ENCODE measurements at places on chromosomes 2 and 18.

DNA sequence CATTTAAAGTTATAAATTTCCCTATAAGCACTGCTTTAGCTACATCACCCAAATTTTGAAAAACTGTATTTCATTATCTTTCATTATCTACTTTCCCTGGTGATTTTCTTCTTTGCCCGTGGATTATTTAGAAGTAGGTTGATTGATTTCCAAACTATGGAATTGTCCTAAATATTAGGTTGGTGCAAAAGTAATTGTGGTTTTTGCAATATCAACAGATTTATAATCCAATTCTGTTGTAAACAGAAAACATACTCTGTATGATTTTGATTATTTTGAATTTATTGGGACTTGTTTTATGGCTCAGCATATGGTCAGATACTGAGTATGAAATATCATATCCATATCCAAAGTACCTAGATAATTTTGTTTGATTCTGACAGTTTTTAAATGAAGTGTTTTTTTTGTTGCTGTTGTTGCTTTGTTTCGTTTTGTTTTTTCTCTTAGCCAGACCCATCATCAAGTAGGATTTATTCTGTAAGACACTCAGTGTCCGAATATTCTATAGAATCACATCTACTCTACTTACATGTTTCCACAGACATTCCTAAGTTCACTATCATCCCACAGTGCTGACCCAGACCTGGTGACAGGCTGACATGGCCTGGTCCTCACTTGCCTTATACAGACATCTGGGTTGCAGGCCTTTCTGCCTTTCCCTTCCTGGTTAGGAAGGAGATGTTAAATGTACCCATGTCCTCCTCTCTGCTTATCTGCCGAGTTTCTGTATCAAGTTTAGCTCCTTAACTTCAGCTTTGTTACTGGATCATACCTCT lies 2.1 kb upstream of the TRABD2A start:
- no peak for DNase-seq

- no peak for DNase-seq
These were observed 62.7 kb downstream of the MBP start for GRCh38 chr18:77069931-77070330.

- DNase-seq = peak; percentile 89
These were observed at the start of gene CAB39 for GRCh38 chr2:230712443-230713330. Gene CAB39 (plus strand): TSS chr2:230712842. CDS start chr2:230760002, 47,160 bp downstream.

GRCh38 chr2:215358891-215359575 lies 47.2 kb downstream of the ATIC start:
- DNase-seq = no peak

GRCh38 chr18:24039671-24040070 lies 25.1 kb downstream of the TTC39C start:
- DNase-seq = no peak

- peak; percentile 26 for DNase-seq
These were observed 558 bp downstream of the THAP4 start for GRCh38 chr2:241636182-241637017.

- DNase-seq = no peak
These were observed 1.6 kb downstream of the IL1R1 start for GRCh38 chr2:102144128-102144527.

- DNase-seq = no peak
These were observed 2.7 kb upstream of the SLC30A3 start for GRCh38 chr2:27265536-27265870.

DNA sequence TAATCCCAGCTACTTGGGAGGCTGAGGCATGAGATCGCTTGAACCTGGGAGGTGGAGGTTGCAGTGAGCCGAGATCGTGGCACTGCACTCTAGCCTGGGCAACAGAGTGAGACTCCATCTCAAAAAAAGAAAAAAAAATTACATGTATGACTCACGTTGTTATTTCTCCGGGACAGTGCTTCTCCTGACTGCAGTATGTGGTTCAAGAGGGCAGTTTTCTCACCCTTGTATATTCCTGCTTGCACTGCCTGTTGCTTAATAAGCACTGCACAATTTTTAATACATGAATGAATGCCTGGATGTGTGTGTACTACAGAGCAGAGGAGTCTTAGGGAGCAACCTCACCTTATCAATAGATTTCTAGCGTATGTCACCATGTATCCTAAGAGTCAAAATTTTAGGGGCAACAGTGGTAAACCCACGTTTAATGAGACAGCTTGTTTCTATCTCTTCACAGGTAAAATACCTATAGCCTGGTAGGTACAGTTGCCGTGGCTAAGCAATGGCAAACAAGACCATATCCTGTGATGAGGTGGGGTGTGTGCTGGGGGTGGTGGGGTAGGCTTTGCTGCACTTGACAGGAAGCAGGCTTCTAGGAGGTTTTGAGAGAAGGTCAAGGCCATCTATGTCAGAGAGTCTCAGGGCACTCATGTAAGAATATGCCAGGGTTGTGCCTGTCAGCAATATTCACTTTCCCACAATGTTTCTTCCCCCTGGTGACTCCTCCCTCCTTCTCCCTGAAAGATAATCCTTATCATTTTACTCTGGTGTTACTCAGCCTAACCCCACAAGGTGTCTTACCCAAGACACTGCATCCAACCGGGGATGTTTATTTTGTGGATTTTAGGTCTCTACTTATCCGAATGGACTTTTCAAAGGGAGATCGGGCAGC lies 36.9 kb upstream of the MEX3C start:
- no peak for DNase-seq

DNA sequence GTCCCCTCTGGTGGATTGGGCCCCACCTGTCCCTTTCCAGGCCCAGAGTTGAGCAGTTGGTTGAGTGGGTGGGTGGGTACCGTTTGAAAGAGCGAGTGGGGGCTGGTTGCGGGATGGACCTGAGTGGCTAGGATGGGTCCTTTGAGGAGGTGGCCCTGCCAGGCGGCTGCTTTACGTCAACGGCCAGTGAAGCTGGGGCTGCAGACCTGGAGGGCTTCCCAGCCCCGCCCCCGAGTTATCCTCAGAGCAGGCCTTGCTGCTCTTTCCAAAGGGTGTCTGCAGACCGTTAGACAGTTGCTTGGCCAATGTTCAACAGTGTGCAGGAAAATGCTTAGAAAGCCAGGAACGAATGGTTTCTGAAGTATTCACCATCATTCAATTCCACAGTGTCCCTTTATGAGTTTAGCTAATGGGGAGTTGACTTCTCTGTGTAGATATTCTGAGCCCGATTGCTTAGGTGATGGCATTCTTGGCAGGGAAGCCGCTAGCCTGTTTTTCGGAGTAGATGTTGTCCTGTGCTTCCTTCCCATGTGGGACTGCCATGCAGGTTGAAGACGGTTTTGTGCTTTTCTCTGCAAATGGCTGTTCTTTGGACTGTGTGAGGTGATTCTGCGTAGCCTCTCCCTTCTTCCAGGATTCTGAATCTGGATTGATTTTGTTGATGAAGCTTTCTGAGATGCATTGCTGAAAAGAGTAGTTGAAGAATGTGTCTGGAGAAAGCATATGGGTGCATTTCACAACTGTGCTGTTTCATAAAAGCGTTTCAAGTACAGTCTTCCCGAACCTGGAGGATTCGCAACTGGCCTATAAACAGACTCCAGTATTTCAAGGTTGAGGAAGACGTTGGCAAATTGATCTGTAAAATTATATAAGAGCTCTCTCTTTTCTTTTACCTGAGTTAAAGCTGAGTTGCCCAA lies 45.8 kb downstream of the LDLRAD4 start:
- DNase-seq = no peak

DNA sequence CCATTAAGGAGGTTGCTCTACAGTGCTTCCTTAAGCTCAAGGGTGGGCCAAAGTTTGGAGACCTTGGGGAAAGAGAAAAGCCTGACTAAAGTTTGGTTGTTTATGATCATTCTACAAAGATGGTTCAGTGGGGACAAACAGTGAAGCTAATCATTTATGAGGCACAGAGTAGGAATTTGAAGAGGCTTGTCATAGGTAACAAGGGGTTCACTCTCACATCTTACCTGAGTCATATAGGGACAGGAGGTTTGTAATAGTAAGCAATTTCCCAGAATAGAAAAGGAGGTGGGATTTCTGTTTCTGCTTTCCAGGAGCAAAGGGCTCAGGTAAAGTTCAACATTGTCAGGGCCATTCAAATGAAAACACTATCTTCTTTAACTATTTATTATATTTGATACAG lies 787.9 kb downstream of the CPS1 start:
- no peak for DNase-seq

DNA sequence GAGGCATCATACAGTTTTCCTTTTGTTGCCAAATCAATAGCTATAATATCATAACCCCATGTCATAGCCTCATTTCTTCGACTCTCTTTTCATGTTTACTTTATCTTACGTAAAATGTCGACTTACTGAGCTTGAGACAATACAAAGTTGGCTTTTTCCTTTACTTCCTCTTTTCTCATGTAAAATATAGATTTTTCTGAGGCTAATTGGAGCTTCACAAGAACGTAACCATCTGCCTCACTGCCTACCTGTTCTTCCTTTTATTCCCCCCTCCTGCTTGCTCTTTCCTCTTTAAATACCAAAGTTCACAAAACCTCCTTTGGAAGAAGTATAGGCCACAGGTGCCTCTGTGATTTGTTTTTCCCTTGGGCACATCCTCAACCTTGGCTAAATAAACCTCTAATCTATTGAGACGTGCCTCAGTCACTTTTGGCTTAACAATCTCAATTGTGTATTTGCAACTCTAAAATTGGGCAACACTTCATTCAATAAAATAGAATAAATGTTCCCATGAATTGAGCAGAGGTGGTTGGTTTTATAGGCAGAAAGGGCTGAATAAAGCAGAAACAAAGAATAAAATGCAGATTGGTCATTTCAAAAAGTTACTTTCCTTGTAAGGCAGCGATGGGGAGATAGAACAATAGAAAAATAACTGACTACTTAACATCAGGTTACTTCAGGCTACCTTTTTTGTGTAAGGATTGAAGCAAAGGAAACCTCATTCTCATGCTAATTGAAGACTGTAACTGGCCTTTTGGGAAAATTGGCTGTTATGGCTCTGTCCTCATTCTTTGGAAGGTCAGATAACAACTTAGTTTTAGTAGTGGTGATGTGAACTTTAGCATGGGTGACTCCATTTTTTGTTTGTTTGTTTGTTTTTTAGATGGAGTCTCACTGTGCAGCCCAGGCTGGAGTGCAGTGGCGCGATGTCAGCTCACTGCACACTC lies 21.3 kb downstream of the COMMD1 start:
- no peak for DNase-seq

DNA sequence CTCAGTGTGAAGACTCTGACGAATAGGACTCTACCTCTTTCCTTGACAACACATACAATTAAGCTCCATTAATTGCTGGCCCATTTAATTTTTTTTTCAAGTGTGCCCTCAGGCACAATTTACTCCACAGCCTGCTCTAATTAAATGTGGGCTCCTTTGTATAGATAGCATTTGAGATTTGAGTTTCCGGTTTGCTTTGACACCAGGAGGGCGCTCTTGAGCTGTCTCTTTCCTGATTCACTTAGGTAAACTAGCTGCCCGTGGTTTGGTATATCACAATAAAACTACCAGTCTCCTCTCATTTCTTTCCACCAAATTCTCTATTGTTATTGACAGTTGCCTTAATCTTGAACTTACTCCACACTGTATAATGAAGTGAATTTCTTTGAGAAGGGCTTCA lies 666.0 kb downstream of the DSC3 start:
- DNase-seq = no peak

DNA sequence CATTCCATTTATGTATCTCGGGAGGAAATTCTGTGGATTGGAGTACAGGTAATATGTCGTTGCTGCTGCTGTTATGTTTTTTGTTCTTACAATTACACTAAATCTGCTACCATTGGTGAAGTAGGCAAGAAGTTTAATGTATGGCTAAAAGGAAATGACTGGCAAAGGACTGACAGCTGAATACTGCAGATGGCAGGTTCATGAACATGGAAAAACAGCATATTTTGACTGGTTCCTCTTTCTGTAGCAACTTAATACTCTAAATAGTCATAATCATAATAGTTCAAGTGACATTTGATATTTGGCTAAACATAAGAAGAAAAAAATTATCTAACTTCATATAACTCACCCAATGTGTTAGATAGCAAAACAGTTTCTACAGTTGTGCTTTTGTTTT lies 84.5 kb upstream of the PGAP1 start:
- DNase-seq = no peak

GRCh38 chr2:204608237-204608939 lies 63.1 kb downstream of the PARD3B start:
- DNase-seq = no peak

- no peak for DNase-seq
These were observed 25.8 kb upstream of the ZNF397 start for GRCh38 chr18:35215026-35215425.

DNA sequence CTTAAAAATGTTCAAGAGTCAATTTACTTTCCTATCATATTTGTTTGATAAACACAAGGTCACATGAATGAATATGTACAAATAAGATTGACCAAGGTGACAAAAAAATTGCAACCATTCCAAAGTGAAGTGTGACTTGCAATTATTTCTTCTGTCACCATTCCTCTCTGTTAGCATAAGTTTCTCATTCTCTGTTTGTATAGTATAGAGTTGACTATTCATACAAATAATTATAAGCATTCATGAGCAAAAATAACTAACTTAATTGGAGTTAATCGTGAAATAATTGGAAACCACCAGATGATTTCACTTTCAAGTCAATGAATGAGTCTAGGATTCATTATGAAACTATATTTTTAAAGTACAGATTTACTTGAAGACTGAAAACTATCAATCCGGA lies 42.1 kb downstream of the PGAP1 start:
- no peak for DNase-seq

DNA sequence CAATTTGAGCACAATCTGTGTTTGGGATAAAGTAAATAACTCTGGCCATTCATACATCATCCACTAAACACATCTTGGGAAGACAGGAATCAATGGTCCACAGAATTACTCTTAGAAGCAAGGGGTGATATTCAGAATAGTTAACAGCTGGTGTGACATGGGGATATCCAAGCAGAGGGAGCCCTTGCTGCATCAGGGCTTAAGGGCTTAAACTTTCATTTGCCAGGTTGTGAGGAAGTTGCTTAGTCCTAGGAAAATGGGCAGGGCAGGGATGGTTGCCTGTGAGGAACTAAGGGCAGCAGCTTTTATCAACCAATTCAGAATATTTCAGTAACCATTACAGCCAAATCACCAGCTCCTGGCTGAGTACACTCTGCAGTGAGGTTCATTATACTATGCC lies 2.0 kb upstream of the ITGA6 start:
- DNase-seq = no peak

DNA sequence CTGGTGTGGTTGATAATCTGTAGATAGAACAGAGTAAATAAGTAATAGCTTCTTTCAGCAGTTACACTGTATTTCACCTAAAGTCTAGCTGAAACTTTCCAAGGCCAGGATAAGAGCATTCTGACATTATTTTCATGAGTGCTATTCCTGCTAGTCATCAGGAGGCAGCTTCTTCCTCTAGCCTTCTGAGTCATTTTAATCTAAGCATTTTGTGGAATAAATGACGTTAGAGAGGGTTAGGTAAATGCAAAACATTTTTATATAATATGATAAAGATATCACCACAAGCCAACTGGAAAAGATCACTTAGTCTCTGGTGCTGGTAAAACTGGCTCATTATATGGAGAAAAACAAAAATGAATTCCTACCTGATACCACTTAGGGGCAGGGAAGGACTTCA lies 138.5 kb downstream of the MEP1B start:
- no peak for DNase-seq

DNA sequence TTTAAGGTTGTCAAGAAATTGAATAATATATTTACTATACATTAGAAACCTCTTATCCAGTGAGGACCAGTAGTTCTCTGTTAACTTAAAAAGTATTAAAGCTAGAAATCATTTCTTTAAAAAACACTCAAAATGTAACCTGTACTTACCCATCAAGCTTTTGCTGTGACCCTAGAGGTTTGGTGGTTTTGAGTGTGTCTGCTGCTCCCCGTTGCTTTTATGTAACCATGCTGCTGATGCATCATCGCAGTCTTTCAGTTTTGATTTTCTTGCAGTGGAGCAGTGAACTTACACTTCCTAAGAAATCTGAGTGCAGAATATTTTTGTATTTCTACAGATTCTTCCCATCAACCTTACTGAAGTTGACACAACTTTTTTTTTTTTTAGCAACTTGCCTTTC lies 34.2 kb downstream of the MRPS9 start:
- peak; percentile 55 for DNase-seq
